IPS-NIHi11 (cell line): ENCODE measurements at places on chromosomes 13 and 19.

- no peak for DNase-seq
These were observed 216 bp downstream of the SH2D3A start for GRCh38 chr19:6767081-6767356.

DNA sequence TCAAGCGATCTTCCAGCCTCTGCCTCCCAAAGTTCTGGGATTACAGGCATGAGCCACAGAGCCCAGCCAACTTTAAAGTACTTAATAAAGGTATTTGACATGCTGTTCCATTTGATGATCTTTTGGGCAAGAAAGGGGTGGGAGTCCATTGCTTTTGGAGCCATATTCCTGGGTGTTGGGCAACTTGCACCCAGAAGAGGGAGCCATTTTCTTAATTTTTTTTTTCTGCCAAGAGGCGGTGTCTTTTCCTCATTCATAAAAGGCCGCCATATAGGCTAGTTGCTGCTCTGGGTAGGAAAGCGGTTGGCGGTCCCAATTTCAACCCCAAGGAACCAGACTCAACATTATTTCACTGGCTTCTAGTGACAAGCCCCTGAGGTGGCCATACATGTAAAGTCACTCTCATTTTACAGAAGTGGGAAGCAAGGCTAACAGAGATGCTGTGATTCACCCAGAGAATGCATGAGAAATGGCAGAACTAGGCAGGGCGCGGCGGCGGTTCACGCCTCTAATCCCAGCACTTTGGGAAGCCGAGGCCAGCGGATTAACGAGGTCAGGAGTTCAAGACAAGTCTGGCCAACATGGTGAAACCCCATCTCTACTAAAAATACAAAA, 139.6 kb downstream of the CACNA1A start:
- DNase-seq, result peak; percentile 59

DNA sequence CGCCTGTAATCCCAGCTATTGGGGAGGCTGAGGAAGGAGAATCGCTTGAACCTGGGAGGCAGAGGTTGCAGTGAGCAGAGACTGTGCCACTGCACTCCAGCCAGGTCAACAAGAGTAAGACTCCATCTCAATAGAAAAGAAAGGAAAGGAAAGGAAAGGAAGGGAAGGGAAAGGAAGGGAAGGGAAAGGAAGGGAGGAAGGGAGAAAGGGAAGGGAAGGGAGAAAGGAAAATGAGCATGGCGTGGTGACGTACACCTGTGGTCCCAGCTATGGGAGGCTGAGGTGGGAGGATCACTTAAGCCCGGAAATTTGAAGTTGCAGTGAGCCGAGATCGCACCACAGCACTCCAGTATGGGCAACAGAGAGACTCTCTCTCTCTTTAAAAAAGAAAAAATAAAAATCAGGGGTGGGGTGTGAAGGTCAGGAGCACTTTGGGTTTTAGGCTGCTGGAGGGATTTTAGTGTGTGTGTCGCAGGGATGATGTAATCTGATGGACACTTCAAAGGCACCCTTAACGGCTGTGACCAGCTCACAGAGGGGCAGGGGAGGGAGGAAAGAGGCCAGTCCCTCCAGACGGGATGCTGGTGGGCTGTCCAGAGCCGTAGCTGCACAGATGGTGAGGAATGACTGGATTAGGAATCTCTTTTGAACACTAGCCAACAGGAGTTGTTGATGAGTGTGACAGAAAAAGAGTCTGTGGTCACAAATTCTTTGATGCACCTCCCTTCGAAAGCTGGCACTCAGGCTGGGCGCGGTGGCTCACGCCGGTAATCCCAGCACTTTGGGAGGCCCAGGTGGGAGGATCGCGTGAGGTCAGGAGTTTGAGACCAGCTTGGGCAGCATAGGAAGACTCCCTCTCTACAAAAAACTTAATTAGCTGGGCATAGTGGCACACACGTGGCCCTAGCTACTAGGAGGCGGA, 27.6 kb downstream of the TMPRSS9 start:
- no peak for DNase-seq

DNA sequence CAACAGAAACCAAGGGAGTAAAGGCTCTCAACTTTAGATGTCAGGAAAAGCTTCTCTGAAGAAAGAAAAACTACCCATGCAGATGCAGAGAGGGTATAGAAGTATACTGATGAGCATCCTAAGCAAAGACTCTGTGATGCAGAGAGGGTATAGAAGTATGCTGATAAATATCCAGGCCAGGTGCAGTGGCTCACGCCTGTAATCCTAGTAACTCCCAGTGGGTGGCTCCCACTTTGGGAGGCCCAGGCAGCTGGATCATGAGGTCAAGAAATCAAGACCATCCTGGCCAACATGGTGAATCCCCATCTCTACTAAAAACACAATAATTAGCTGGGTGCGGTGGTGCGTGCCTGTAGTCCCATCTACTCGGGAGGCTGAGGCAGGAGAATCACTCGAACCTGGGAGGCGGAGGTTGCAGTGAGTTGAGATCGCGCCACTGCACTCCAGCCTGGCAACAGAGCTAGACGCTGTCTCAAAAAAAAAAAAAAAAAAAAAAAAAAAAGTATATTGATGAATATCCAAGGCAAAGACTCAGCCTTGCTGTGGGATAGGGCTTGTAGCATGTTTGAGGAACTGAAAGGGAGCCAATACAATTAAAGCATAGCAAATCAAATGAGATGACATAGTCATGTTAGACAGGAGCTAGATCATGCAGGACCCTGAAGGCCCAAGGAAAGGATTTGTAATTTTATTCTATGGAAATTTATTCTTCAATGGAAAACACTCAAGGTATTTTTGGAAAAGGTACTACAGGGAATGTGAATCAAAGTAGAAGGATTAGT, 14.9 kb downstream of the UBL3 start:
- DNase-seq, result no peak

- DNase-seq, result no peak
These were observed 1151.2 kb downstream of the PCDH17 start for GRCh38 chr13:58782736-58783135.

DNA sequence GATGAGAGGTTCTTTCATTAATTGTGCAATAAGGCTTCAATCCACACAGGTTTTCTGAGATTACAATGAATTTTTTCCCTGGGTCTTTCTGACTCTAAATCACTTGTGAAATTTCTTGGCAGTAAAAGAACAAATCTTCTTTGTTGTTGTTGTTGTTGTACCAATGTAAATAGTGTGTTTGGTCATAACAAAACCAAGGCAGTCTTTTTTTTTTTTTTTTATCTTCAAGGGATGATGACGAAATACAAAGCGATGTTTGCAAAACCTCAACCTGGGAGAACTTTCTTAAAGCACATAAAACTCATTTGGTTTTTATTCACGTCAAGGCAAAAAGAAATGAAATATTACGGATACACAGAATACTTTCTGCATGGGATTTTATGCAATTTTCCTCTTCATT, 462.0 kb downstream of the LIG4 start:
- DNase-seq, result no peak
